ENCODE measurements at places on chromosomes 4 and X.

DNA sequence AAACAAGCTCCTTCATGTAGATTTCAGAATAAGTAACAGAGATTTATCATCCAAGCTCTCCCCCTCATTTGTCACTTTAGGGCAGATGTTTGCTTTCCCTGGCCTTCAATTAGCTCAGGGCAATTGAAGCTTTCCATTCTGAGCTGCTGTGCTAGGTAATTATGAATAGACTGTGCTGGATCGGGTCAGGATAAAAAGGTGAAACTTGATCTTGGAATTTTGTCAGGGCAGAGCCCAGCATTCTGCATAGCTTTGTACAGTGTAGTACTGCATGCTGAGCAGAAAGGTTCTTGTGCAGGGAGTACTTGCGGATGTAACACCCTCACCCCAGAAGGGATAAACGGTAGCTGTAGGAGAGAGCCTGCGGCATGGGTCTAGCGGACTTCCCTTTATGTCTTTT, 64.0 kb upstream of the CLDN34 start:
- no peak for DNase-seq

- no peak for DNase-seq
Measured at GRCh38 chr4:21242163-21242562, 541.9 kb downstream of the PACRGL start.

- DNase-seq = no peak
Measured at GRCh38 chrX:134324359-134324758, 87.4 kb downstream of the CCDC160 start.

GRCh38 chr4:79852305-79852730, 220.7 kb downstream of the ANTXR2 start:
- DNase-seq = peak; percentile 54

DNA sequence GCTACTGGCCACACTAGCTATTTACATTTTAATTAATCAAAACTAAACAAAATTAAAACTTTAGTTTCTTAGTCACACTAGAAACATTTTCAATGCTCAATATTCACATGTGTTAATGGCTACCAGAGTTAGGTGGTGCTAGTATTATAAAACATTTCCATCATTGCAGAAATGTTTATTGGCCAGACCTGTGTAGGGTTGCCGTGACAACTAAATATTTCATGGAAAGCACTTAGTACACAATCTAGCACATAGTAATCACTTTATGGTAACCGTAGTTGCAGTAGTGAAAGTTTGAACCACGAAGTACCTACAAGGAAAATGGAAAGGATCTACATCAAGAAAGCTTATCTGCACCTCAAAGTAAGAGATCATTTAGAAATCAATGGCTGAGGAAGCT, 95.9 kb downstream of the HS6ST2 start:
- no peak for DNase-seq

DNA sequence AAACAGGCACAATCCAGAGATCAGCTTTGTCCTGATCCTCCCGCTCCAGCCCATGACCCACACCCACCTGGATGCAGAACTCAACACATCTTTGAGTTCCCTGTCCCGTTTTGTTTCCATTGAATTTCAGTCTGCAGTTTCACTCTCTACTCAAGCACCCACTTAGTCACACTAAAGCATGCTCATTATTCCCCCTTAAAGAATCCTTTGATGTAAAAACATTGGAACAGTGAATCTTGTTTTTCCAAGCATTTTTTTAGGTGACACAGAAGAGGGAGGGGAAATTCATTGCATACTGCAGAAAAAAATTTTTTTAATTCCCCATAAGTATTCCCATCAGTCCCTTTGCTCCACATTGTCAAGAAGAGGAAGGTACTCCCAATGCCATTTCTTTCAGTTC, 249.7 kb upstream of the TTC29 start:
- DNase-seq = no peak

- no peak for DNase-seq
Measured at GRCh38 chr4:180398564-180398963, 1844.6 kb upstream of the TENM3 start.

GRCh38 chr4:167452922-167453430, 218.7 kb upstream of the SPOCK3 start:
- no peak for DNase-seq

DNA sequence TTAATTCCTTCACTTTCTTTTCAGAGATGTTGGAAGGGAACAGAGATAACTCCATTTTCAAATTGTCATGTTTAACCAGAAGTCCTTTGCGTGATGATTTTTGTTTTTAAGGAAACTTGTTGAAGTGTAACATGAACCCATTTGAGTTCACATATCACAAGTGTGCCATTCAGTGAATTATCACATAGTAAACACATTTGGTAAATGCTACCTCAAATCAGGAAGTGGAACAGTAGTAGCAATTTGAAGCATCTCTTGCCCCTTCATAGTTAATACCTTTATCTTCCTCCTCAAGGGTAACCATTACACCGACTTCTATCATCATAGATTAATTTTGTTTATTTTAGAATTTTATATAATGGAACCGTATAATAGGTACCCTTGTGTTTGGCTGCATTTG, 35.8 kb downstream of the KDM6A start:
- no peak for DNase-seq

GRCh38 chr4:140952717-140953116, 180.6 kb downstream of the RNF150 start:
- no peak for DNase-seq

DNA sequence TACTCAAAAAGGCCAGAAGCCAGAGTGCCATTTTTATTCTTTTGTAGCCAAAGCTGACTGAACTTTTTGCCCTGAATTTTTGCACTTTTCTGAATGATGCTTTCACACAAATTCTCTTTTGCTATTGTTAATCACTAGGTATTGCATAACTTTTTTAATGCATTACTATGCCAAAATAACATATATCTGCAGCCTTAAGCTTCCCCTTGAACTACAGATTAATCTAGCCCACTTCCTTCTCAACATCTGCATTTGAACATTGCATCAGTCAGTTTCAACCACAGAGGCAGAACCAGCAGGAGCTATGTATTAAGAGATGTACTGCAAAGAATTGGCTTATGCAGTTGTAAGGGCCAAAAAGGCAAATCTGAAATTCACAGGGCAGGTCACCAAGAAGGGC, 197.6 kb upstream of the GYPA start:
- no peak for DNase-seq

Data from AG04450 (cell line).